ENCODE measurements at places on chromosomes 13 and 19.

- DNase-seq: no peak
Measured at GRCh38 chr19:35209646-35210045, 18.9 kb downstream of the FAM187B start.

GRCh38 chr19:29483641-29483920 lies 42.2 kb upstream of the VSTM2B start:
- no peak for DNase-seq

DNA sequence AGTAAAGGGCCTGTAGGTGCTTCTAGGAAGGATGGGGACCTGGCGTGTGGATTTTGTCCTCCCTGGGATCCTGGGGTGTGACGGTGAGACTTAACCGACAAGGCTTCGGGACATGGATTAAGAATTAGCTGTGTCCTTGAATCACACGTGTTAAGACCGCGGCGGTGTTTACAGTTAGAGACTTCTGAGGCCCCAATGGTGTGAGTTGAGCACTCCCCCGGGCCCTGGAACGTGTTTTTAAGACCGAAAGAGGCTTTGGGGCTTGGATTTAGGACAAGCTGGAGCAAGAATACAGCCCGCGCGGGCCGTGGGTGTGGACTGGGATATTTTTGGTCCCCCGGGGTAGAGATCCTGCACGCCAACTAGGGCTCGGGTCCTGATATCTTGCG lies 1.2 kb upstream of the SLC27A1 start:
- no peak for DNase-seq

- DNase-seq: no peak
Measured at GRCh38 chr13:101648766-101649487, 196.5 kb downstream of the ITGBL1 start.

DNA sequence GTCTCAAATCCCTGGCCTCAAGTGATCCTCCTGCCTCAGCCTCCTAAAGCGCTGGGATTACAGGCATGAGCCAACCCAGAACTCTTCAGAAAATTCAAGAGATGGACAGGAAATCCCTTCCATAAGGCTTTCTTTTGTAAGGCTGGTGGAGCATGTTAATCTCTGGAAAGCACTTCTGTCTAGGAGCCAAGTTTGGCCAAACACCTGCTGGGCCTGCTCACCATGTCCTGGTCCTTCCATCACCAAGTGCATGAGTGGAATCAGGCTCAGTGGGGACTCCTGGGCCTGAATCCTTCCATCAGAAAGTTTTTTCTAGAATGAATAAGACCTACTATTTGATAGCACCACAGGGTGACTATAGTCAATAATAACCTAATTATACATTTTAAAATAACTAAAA lies 148.0 kb downstream of the DCLK1 start:
- DNase-seq: no peak

DNA sequence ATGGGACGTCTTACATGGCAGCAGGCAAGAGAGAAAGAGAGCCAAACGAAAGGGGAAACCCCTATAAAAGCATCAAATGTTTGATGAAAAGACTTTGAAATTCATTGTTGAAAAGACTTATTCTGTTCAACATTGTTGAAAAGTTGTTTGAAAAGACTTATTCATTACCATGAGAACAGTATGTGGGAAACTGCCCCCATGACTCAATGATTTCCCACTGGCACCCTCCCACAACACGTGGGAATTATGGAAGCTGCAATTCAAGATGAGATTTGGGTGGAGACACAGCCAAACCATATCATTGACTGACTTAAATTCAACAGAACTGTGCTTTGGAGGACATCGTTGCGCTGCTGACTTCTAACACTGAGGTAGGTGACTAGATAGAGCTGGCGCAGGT lies 48.0 kb upstream of the RCBTB2 start:
- DNase-seq: no peak

DNA sequence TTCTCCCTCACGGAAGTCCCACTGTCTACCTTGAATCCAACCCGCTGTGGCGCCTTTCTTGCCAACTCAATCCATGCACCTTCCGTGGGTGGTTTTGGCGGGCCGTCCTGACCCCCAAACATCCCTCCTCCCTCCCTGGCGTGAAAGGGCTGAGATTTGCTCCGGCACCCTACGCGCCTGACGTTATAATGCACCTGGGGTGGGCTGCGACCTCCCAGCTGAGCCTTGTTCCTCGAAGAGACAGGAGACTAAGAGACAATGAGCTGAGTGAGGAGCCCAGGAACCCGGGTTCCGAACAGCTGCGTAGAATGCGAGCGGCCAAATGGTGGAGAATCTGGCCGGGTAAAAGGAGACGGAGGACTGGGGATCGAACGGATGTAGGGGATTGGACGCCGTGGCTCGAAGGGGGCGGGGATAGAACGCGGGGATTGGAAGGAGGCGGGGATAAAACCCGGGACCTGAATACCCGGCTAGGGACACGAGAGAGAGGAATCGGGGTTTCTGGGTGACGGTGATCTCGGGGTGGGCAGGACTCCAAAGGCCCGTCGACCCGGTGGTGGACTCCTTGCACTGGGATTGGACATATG lies at the start of gene CPT1C:
TSS of gene CPT1C (plus strand) at position 461 of the 587 bp plus-strand sequence. CDS start 1,137 bp downstream, outside the sequence.
- peak; percentile 71 for DNase-seq

DNA sequence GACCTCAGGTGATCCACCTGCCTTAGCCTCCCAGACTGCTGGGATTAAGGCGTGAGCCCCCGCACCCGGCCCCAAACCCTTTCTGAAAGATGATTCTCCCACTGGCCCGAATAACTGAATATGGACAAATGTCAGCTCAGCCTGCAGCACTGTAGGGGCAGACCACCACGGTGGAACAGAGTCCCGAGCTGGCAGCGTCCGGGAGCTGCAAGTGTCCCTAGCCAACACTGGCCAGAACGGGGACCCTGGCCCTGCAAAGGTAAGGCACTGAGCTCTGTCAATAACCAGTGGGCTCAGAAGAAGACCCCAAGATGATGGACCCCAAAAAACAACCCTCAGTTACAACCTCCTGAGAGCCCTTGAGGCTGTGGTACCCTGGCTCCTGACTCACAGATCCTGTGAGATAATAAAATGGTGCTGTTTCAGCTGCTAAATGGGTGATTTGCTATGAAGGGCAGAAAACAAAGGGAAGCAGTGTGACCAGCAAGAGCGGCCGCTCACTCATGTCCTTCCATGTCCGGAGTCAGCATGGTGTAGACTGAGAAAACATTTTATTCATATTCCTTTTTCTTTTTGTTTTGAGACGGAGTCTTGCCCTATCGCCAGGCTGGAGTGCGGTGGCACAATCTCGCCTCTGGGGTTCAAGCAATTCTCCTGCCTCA lies 1.6 kb downstream of the LSM7 start:
- DNase-seq: no peak

GRCh38 chr19:52007806-52008557 lies at the start of gene ZNF615:
Gene ZNF615, minus strand, starts transcription at chr19:52008211. Its CDS starts 4,500 bp downstream, at chr19:52003711.
- DNase-seq: peak; percentile 88

DNA sequence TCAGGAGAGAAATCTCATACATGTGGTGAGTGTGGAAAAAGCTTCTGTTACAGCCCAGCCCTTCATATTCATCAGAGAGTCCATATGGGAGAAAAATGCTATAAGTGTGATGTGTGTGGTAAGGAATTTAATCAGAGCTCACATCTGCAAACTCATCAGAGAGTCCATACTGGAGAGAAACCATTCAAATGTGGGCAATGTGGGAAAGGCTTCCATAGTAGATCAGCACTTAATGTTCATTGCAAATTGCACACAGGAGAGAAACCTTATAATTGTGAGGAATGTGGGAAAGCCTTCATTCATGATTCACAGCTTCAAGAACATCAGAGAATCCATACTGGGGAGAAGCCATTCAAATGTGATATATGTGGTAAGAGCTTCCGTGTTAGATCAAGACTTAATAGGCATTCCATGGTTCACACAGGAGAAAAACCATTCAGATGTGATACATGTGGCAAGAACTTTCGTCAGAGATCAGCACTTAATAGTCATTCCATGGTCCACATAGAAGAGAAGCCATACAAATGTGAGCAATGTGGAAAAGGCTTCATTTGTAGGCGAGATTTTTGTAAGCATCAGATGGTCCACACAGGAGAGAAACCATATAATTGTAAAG lies 15.2 kb downstream of the ZNF221 start:
- DNase-seq: peak; percentile 3

- DNase-seq: no peak
Measured at GRCh38 chr13:39918620-39919236, 263.3 kb downstream of the COG6 start.

- no peak for DNase-seq
Measured at GRCh38 chr19:18559685-18560084, 2.0 kb downstream of the KXD1 start.

GRCh38 chr19:13128583-13128982 lies 10.5 kb downstream of the NACC1 start:
- DNase-seq: no peak

DNA sequence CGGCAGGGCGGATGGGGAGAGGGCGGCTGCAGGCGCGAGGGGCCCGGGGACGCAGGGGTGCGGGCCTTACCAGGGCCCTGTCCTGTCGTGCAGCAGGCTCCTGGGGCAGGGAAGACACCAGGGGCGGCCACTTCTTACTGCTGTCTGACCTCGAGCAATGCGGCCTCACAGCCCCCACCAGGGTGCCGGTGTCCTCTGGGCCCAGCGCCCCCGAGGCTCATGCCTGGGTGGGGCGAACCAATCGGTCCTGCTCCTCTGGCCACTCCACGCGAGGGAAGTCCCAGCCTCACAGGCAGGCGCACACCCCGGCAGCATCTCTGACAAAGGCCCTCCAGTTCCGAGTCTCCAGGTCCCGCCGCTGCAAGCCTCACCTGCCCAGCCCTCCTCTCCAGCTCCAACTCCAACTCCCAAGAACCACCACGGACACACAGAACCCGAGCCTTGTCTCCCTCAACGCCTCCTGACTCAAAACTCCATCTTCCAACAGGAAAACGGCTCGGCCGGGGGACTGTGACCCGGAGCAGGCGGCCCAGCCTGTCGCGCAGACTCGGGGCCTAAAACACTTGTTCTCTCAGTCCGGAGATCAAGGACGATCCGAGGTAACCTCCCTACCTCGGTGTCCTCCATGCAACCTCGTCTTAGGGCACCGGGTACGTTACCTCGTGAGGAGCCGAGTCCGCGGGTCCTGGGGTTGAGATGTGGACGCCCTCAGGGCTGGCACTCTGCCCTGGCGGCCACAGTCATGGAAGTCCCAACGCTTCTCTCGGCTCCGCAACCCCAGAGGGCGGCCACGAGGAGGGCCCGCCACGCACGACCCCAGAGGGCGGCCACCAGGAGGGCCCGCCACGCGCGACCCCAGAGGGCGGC lies 6.5 kb downstream of the FGF22 start:
- no peak for DNase-seq

- no peak for DNase-seq
Measured at GRCh38 chr19:48689449-48689848, 6.3 kb upstream of the FUT2 start.

GRCh38 chr19:39328046-39328705 lies 7.5 kb upstream of the LRFN1 start:
- peak; percentile 65 for DNase-seq

DNA sequence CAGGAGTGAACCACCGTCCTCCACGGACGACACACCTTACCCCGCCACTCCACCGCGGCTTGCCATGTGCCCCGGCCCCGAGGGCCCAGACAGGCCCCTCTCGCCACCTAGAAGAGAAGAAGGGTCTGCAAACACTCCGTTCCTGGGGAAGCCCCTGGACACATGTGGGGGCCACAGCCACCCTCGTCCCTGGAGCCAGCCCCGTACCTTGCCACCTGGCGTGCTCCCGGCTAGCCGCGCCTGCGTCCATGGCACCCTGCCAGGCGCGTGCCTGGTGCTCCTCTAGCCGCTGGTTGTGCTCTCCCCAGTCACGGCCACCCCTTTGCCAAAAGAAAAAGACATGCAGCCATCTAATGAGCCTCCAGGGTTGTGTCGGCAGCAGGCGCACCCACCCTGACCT lies 19.9 kb upstream of the TINCR start:
- DNase-seq: no peak

GRCh38 chr19:49339301-49340068 lies 4.3 kb downstream of the CD37 start:
- peak; percentile 91 for DNase-seq

DNA sequence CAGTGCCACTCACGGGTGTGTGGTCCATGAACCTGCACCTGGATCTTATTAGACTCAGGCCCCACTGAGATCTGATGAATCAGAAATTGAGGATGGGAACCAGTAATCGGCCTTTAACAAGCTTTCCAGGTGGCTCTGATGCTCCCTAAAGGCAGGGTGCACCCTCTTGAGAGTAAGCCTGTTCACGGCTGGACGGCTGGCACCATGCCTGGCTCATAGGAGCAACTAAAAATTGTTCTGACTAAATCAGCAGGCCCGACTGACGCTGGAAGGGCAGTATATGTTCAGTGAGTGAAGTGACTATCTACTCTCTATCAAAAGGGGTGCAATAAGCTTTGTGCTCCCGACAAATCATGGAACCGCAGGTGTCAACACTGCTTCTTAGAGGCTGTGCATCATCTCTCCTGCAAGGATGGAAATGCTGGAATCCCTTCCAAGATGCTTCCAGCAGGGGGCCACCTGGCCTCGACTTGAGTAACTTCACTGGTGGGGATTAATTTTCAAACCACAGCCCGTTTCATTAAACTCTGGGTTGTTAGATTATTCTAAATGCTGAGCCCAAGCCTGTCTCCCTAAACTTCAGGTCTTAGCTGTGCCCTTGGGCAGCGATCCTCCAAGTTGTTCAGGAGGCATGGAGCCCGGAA lies 28.4 kb downstream of the TMTC4 start:
- DNase-seq: peak; percentile 25

DNA sequence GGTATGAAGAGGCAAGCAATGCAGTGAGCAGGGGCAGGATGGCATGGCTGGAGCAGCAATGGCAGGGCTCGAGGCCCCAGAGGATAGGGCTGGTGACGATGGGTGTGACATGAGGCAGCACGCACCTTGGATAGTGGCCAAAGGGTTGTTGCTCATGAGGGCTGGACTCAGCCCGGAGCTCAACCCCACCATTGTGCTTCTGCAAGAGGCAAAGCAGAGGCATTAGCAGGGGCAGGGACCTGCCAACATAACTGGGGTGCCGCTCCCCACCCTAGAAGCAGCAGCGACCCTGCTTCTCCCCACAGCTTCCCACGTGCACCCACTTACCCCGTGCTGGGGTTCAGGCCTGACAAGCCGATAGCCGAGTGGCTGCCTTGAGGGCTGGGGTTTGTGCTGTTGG lies 15.8 kb downstream of the ZNF574 start:
- DNase-seq: no peak

DNA sequence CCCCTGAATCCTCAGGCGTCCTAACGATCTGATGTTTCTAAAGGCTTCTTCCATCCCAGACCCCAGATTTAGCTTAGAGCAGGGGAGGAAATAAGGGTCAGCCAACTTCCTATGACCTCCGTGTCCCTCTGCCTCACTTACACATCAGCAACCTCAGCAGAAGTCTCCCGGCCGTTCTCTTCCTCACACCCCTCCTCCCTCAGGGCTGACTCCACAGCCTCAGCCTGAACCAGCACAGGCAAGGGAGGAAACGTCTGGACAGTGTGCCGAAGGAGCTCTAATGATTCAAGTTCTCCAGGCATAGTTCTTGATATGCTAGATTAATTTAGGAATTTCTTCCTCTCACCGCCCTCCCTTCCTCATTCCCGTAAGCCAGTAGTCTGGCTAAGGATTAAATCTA lies 121.4 kb downstream of the NUFIP1 start:
- DNase-seq: no peak

DNA sequence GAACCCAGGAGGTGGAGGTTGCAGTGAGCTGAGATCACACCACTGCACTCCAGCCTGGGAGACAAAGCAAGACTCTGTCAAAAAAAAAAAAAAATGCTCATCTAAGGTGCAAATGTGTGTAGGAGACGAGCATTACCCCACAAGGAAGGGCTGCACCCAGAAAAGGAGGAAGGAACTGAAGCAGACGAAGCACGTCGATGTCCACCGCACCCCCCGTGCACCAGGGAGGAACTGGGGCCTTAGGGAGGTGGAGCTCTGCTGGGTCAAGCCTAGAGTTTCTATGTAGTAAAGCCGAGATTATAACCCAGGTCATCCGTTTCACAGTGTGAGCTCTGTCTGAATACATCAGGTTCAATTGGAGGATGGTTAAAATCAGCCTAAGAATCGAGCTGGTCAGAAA lies 1.1 kb downstream of the VSTM1 start:
- no peak for DNase-seq

Data from fibroblast of lung (primary cell).